ENCODE measurements at places on chromosomes 3 and 15.

DNA sequence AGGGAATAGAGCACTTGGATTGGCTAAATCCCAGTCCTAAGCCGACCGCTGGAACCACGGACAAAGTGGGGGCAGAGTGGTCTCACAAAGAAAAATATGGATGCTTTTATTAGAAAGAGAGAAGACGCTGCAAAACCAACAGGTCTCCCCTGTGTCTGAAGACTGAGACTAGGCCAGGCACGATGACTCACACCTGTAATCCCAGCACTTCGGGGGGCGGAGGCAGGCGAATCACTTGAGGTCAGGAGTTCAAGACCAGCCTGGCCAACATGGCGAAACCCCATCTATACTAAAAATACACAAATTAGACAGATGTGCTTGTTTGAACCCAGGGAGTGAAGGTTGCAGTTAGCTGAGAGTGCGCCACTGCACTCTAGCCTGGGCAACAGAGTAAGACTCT lies 61.8 kb downstream of the ZDHHC19 start:
- no peak for DNase-seq

GRCh38 chr15:65377976-65378366 lies at the start of gene IGDCC3:
TSS of gene IGDCC3 (minus strand) at chr15:65378002. CDS start at chr15:65377788, 214 bp downstream.
- DNase-seq: no peak

- no peak for DNase-seq
Measured at GRCh38 chr3:97438131-97438530, 326.4 kb upstream of the ARL6 start.

DNA sequence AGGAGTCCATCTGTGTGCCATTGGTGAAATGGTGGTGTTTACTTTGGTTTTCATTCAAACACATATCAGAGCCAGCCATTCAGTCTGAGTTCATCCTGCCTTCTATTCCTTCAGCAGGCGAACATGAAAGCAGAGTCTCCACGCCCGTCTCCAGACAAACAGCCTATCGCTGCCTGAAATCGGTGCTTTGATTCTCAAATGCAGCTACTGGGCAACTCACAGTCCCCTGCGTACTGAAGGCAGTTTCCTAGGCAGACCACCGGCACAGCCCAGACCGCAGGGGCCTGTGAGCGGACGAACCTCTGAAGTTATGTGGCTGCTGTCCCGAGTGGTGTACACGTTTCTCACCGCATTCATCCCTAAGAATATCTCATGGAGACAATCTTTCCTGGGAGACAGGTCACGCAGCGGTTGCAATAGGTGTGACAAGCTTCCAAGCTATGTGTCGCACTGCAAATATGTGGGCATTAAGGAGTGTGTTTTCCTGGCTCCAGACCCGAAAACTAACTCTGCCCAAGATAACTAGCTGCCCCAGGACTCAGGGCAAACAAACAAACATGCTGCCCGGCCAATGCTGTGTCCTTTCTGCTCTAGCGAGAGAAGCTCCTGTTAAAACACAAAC lies 16.9 kb upstream of the RYR3 start:
- peak; percentile 18 for DNase-seq

- DNase-seq: no peak
Measured at GRCh38 chr3:15096046-15096445, 2.9 kb downstream of the RBSN start.

- DNase-seq: no peak
Measured at GRCh38 chr3:36211652-36211999, 168.7 kb upstream of the STAC start.

- DNase-seq: no peak
Measured at GRCh38 chr15:80404761-80405553, 775 bp downstream of the ARNT2 start.

- no peak for DNase-seq
Measured at GRCh38 chr15:90376789-90377188, 11.3 kb upstream of the IQGAP1 start.

DNA sequence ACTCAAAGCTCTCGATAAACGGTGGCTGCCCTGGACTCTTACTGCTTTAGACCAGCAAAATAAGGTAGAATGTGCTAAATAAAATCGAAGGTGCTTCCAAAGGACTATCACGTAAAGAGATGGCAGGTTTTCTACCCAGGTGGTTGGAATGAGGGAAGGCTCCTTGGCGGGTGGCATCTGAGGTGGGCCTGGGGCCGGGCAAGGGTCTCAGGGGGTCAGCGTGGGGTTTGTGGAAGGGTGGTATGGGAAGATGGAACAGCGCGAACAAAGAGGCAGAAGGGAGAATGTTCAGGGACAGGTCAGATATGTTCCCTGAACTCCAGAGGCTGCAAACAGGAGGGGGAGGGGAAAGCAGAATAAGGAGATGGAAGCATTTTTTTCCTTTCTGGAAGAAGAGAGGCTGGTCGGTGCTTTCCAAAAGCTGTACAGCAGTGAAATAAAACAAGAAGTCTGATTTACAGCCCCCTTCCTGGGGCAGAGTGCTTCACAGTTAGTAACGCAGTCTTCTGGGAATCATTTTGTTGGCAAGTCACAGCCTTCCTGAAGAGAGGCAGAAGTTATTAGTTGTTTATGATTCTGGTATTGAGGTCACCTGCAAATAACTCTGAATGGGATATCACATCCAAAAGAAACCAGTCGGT lies 58.3 kb upstream of the ATG7 start:
- DNase-seq: no peak

DNA sequence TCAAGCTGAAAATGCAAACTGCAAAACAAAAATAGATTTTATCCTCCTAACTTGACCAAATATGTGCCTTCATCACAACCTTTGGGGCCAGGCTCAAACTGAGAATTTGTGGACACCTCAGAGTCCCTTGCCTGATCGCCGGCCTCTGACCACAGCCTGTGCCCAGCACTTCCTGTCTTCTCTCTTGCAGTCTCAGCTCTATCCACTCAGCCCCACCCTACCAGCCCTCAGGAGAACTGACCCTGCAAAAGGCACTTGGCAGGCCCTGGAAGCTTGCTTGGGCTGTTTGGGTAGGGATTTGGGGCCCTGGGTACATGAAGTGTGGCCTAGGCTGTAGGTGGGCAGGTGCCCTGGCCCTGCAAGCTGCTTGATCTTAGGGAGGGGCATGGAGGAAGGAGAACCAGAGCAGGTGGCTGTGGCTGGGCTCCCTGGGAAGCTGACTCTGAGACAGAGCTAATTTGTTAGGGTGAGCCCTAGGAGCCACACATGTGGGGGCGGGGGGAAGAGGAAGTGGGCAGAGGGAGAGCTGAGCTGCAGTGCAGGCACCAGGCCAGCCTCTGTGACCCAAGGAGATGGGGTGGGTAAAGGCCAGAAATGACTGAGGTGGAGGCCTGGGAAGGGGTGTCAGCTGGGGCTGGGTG lies 8.6 kb downstream of the CLEC3B start:
- no peak for DNase-seq

- peak; percentile 73 for DNase-seq
Measured at GRCh38 chr3:190003681-190004123, 117.0 kb downstream of the P3H2 start.

- DNase-seq: no peak
Measured at GRCh38 chr3:176615826-176616225, 581.5 kb downstream of the TBL1XR1 start.

DNA sequence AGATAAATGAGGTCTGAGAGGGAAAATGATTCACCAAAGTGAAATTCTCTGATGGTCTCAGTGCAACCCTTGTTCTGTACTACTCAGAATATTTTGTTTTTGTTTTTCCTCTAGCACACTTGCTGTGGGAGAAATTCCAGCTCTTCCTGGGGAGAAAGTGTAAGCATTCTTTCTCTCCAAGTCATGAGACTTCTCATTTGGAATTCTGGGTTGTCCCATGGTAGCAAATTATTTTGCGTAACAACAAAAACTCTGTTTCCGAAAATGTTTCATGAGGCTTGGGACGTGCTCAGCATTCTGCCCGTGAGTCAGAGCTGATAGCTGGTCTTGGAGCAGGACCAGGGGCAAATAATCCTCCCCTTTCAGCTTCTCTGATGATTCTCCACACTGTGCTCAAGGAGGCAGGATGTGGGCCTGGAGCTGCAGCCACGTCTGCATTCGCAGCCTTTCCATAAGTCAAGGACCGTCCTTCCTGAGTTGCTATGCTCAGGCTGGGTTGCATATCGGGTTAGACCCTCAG lies 70.3 kb downstream of the SENP2 start:
- peak; percentile 99 for DNase-seq

DNA sequence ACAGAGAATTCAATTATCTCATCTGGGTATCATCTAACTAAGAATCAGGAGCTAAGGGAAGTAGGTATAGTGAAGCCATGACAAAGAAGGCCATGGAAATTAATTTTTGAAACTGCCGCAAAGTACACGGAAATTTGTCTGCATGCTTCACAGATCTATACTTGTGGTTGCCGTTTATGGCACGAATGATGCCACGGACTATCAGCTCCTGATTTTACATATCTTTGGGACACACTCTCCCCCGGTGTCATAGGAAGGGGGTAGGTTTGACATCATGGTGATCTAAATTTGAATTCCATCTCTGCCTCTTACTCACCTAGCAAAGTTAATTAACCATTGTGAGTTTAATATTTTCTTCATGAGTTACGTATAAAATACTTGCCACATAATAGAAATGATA lies 14.0 kb downstream of the ARPP21 start:
- no peak for DNase-seq

DNA sequence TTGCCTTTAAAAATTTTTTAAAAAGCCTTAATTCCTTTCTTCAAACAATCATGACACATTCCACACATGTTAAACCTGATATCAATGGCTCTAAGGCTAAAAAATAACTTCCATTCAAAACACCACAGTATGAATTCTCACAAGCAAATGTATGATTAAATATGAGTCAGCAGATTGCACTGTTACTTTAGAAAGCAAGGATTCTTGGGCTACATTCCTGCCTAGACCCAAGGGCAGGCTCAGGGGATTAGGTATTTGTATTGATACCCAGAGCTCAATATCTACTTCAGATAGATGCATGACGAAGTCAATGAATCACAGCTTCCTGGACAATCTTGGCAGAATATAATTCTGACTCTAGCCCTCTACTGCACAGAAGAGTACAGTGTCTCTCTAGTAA lies 65.7 kb downstream of the RARB start:
- DNase-seq: peak; percentile 62

DNA sequence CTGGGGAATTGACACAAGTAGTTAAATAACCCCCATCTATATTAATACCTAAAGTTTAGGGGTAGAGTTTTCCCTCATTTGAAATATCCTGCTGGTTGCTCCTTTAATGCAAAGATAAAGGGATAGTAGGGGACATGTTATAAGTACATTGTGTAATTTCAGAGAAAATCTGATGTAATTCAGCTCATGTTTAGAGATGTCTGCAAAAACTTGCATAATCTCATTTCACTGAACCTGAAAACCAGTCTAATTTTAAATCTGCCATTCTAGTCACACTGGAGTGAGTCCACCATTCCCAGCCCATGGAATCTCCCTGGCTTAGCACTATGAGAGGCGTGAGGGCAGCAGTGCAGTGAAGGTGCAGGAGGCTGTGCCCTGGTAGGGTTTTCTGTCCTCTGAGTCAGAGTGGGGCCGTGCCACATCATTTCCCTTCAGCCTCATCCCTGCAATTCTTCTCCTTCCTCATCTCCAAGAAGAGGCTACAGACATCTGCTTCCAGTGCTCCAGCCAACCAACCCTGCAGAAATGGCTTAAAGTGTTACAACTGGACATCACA lies 246.3 kb upstream of the UMPS start:
- DNase-seq: peak; percentile 25

- no peak for DNase-seq
Measured at GRCh38 chr3:100164743-100165142, 50.4 kb upstream of the FILIP1L start.

GRCh38 chr15:99645951-99646350 lies 80.2 kb downstream of the MEF2A start:
- peak; percentile 4 for DNase-seq

- DNase-seq: no peak
Measured at GRCh38 chr3:114365909-114366308, 72.1 kb downstream of the TIGIT start.

DNA sequence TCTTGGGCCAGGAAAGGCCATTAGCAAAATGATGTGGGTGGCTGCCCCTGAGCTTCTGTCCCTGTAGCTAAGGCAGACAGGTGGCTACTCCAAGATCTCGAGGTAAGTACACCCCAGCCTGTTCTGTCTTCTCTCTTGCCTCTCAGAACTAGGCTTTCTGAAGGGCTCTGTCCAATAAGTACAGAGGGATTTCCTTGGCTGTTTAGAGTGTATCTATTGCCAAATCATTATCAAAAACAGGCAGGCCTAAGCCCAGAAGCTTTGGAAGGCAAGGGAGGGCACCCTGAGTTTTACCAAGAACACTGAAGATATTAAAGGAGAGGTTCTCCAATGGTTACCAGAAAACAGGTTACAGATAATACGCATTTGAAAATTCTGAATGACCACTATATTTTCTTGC lies 156.6 kb downstream of the MYRIP start:
- no peak for DNase-seq

- DNase-seq: no peak
Measured at GRCh38 chr15:53307952-53308624, 451.4 kb downstream of the WDR72 start.

- peak; percentile 77 for DNase-seq
Measured at GRCh38 chr3:126753191-126754160, 49.4 kb downstream of the CHCHD6 start.

All from AG10803 (cell line).